ENCODE measurements at places on chromosomes 12 and 14. TPM values are rescaled to one million over a fixed set of nuclear protein-coding genes. Genes with fewer than 3 reads are reported as not detected.

The WSB2 gene
- 180 TPM for total RNA-seq

The GXYLT1 gene
- total RNA-seq, result 18.1 TPM

The KLRC4 gene
- not detected for total RNA-seq

The SMIM41 gene
- total RNA-seq, result not detected

The RERGL gene
- total RNA-seq, result not detected

The IAPP gene
- not detected for total RNA-seq

The CSRP2 gene
- total RNA-seq, result 157 TPM

Measured in IMR-90 (cell line).